ENCODE measurements at places on chromosomes 13 and 19. TPM values are rescaled to one million over a fixed set of nuclear protein-coding genes. Genes with fewer than 3 reads are reported as not detected.

RASAL3 gene
- total RNA-seq = 109 TPM

DCLK1 gene
- not detected for total RNA-seq

SIGLEC5 gene
- total RNA-seq = not detected

SRRM5 gene
- total RNA-seq = 0.08 TPM

TBC1D17 gene
- 26.3 TPM for total RNA-seq

MCEMP1 gene
- not detected for total RNA-seq

ZNF543 gene
- total RNA-seq = 7.3 TPM

ZNF560 gene
- total RNA-seq = not detected

ZNF880 gene
- total RNA-seq = 14.0 TPM

AZU1 gene
- not detected for total RNA-seq

EDNRB gene
- total RNA-seq = not detected

S1PR5 gene
- total RNA-seq = 0.46 TPM

C19orf67 gene
- total RNA-seq = not detected
